ENCODE measurements at places on chromosomes 5 and 9.

DNA sequence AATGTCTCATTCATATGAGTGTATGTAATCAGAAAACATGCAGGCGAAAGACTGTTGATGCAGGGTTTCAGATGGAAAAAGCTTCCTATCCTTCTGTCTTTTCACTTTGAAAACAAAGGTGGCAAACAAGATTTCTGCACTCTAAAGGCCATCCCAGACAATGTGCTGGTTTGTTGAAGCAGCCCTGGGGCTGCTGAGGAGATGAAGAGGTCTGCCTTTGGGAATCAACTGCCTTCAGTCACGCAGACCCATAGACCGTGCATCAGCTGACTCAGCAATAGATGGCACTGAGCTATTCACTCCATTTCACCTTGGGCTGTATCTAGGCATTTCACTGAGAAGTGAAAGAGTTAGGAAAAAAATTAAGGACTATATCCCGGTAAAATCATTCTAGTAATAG lies 60.5 kb upstream of the C5orf46 start:
- DNase-seq: no peak

DNA sequence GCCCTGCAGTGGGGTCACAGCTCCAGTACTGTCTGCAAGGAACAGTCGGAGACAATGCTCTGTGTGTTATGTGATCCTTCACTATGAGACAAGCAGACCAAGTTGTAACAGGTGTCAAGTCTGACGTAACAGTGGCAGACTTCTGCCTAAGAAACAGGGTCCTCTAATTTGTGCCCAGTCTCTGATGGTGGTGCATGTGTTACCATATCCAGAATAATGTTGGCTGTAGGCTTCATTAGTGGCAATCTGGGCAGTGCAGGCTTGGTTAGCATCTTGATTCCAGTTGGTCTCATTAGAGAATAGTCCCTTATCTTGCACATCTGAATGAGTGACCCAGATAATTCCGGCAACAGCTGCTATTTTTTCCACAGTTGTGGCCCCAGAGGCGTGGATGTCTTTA lies 33.8 kb downstream of the ZNF131 start:
- no peak for DNase-seq

- no peak for DNase-seq
Observed at GRCh38 chr5:151004499-151004898, 15.9 kb upstream of the GPX3 start.

- no peak for DNase-seq
Observed at GRCh38 chr5:150584556-150585335, 55.7 kb upstream of the SYNPO start.

DNA sequence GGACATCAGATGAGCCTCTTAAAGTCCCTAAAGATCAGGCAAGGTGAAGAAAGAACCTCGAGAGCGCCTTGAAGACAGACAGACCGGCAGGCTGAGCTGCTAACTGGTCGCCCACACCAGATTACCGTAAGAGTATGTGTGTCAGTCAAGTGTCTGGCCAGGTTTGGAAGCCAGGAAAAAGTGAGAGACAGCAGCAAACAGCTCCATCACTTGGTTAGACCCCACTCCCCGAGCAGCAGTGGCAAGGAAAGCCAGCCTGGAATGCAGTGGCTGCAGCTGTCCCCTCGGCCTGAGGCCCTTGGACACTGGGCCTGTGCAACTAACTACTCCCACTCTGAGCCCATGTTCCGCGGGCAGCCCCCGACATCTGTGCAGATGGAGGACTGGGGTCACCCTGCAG lies 214.1 kb downstream of the DIRAS2 start:
- no peak for DNase-seq

GRCh38 chr9:130918101-130918825 lies 20.8 kb downstream of the FIBCD1 start:
- no peak for DNase-seq

- DNase-seq: no peak
Observed at GRCh38 chr5:149627070-149627469, 45.8 kb downstream of the ARHGEF37 start.

GRCh38 chr9:2255128-2255527 lies 240.0 kb downstream of the SMARCA2 start:
- DNase-seq: no peak

- DNase-seq: no peak
Observed at GRCh38 chr9:78985084-78985738, 586.6 kb upstream of the TLE4 start.

- DNase-seq: no peak
Observed at GRCh38 chr5:139363937-139364336, 19.2 kb downstream of the SLC23A1 start.

Measured in CD4-positive, alpha-beta T cell treated with Interleukin-15 for 1 hour (primary cell).